NCI-H1436 (cell line): ENCODE measurements at places on chromosomes 2 and 18.

DNA sequence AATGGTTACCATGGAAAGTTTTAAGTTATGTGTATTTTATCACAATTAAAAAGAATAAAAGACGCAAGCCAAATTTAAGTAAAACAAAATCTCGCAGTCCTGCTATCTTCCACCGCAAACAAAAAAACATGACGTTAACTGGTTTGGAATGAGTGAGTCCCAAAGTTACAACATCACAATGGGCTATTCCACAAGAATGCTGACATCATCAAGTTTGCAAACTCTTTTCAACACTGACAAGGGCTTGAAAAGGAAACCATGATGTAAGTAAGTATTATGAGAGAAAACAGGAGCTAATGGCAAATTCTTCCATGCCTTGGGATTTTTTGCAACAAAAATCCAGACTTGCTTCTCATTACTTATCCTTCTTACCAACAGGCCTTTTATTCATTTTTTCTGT is 31.1 kb downstream of the SIGLEC15 start:
- no peak for DNase-seq

GRCh38 chr18:45920367-45920766 is 46.8 kb downstream of the EPG5 start:
- DNase-seq, result peak; percentile 18

- no peak for DNase-seq
These were observed 349.0 kb upstream of the PKDCC start for GRCh38 chr2:41698678-41699422.

DNA sequence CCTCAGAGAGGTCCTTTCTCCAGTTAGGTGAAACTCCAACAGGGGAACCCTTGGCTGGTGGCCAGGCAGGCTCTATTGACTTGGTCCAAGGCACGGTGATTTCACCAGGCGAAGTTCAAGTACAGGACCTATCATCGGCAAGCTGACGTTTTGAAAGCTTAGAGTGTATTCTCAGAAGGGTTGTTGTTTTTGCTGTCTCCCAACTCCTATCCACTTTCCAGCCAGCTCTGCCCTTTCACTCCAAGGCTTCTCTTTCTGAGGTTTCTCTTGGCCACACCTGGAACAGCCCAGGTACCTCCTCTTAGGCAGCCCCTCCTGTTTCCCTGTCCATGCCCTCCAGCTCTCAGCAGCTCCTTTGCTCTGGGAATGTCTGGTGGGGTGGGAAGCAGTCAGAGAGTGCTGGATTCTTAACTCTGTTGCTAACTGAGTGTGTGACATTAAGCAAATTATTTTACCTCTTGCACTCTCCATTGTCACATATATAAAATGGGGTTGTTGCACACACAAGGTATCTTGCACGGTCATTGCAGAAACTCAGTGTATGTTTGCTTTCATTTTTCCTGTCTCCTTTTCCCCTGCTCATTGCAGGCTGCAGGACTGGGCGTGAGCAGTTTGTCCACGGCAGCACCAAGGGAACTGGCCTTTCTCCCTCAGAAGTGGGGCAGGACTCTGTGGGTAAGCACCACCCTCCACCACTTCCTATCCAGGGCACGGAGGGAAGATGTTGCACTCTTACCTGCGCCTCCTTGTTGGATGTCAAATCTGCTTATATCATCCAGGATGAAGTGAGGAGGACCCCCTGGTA is 30.2 kb downstream of the CAPN13 start:
- DNase-seq, result no peak

DNA sequence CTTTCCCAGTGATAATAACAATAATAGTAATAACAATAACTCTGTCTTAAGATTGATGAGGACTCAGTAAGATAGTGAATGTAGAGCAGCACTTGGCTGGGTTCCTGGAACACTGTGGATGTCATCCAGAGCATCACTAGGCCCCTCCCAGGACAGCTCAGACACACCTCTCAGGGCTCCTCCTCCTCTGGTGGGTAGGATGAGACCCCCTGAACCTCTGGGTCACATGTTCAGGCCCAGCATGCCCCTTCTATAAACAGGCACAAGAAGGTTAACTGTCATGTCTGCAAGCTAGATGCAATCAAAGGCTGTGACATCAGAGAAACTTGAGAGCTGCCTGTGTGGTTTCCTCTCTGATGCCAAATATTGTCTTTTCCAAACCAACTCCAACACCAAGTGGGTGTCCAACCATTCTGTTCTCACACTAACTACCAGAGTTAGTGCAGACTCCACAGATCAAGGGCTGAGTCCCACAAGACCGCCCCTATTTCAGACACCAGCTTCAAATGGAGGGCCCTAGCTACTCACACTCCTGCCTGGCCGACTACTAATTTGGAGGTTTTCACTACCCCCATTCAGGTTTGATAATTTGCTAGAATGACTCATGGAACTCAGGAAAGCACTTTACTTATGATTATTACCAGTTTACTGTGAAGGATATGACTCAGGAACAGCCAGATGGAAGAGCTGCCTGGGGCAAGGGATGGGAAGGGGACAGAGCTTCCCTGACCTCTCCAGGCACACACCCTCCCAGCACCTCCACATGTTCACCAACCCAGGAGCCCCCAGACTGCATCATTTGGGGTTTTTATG is 46.4 kb upstream of the BZW1 start:
- DNase-seq, result no peak

GRCh38 chr2:127049927-127050802 is 56.8 kb downstream of the BIN1 start:
- peak; percentile 30 for DNase-seq

GRCh38 chr18:59846814-59847490 is 52.8 kb upstream of the PMAIP1 start:
- no peak for DNase-seq

DNA sequence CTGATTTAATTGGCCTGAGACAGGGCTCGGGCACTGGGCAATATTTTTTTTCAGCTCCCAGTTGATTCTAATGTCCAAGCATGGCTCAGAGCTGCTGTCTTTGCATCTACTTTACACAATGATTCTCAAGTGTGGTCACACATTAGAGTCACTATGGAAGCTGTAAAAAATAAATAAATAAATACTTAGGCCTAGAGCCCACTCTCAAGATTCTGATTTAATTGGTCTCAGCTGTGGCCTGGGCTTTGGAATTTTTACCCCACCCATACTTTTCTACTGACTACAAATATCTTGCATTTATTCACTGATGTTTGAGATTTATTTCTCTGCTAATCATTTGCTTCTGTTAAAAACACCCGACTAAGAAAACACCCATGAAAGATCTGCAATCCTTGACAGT is 145.7 kb upstream of the SRD5A2 start:
- DNase-seq, result no peak

- no peak for DNase-seq
These were observed 116.5 kb downstream of the DOCK10 start for GRCh38 chr2:224925810-224926100.

GRCh38 chr2:158359846-158360245 is 96.7 kb downstream of the CCDC148 start:
- no peak for DNase-seq

DNA sequence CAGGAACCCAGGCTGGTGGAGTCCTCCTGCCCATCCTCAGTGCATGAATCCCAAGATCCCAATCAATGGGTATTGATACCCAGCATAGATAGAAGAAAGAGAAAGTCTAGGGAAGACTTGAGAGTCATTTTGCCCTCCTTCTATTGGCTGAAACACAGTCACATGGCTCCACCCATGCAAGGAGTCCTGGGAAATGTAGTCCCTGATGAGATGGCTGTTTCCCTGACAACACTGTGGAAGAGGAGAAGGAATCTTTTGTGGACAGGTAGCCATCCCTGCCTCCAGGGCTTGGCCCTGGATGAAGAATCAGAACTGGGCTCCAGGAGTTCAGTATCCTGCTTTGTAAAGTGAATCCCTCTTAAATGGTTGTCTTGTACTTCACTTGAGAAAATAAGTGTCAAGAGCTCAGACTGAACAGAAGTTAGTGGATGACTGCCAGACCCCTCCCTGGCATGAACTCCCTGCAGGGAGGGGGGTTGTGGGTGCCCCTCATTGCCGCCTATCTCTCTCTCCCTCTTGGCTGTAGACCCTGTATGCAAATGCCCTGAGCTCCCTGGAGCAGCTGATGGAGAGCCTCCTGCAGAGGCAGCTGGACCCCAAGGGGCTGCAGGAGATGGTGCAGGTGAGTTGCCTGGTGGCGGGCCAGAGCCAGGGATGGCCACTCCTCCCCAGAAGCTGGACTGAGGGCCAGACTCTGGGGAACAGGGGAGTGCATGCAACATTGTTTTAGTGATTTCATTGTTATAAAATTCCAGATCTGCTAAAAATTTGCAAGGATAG is 36.1 kb downstream of the MROH2A start:
- no peak for DNase-seq

GRCh38 chr2:177796011-177796410 is 276.6 kb downstream of the PDE11A start:
- no peak for DNase-seq

GRCh38 chr2:25551316-25551715 is 122.1 kb downstream of the DTNB start:
- no peak for DNase-seq

DNA sequence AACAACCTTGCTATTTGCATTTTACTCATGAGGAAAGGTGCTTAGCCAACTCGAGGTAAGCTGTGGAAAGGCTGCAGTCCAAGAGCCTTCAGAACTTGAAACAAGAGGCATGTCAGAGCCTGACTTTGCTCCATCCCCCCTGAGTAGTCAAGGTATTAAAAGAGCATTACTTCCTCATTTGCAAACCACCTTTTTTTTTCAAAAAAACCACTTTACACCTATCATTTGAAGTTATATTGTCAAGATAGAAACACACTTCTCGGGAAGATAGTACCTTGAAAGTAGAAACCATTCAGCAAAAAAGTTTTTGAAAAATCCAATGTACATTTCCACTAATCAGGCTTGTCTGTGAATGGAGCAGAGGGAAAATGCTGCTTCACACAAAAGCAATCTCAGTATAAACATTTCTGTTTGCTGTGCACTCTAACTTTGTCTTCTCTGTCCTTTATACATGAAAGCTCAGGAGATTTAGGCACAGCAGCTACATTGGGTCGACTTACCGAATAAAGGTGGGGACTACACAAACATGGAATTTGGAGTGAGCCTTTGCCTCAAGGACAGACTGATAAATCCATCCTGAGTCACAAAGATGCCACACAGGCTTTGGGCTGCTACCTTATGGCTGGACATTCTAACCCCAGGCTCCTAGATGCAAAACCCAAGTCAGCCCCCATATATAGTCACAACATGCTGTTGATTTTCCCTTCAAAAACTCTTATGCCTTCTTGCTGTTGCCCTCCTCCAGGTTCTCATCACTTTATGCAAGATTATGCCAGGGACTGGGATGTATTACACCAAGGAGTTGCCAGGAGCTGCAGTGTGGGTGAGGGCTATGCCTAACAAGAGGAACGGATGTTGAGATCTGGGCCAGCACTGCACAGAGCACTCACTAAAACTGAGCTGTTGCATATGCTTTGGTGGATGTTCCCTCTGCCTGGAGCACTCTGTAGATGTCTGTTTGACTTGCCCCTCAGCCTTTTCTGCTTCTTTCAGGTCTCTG is 41.4 kb upstream of the EML4 start:
- DNase-seq, result no peak

DNA sequence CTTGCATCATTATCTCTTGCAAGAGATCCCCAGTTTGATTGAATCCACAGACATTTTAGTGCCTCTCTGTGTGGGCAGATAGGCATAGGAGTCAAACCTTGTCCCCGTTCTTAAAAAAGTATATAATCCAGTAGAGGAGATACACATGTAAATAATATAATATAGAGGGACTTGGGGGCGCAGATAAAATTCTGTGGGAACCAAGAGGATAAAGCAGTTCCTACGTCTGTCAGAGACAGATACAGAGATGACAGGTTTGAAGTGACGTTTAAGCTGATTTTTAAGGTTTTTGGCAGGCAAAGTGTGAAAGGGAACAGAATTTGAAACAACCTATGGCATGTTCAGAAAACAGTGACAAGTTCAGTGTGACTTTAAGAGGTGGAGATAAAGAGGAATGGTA is 63.1 kb downstream of the CAB39 start:
- no peak for DNase-seq

DNA sequence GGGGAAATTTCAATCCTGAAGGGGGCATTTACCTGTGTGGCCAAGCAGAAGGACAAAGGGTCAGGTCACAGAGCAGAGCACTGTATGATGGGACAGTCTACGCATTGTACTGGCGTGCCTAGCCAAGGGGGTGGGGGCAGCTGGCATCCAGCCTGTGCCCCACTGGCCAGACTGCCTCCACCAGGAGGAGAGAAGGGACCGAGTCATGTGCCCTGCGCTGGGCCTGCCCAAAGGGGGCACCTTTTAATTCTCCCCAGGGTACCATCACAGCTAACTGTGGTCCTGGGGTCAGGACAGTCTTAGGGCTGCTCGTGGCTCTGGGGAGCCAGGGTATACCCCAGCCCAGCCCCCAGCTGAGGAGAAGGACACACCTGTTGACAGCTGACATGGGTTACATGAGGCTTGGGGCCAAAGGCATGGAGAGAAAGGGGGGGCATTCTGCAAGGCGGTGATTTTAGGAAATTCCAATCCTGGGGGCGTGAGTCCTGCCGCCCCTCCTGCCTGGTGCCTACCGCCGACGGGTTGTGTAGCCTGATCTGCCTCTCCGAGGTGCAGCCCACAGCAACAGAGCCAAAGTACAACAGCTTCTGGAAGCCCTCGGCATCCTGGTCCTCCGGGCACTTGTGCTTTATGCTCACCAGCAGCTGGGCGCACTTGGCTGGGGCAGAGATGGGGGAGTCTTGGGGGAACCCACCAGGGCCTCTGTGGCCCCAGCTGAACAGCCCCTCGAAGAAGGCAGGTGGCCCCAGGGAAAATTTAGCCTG is 11.0 kb downstream of the CFAP65 start:
- no peak for DNase-seq

- no peak for DNase-seq
These were observed 4.8 kb downstream of the EPHA4 start for GRCh38 chr2:221567231-221567760.

DNA sequence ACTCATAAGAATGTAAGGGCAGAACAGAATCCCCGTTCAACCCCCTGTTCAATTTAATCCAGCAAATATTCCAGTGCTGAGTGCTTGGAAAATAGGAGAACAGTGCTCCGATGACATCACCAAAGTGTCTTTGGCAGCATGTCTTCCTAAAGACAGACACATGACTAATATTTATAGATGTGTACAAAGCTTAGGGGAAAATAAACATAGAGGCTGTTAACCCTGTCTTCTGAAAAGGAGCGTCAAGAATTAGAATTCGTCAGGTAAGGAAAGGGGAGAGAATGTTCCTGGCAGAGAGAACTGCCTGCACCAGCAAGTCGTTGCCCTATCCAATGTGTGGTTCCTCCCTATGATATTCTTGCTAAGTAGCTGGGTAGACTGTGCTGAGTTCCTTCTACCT is 72.7 kb downstream of the PLB1 start:
- DNase-seq, result no peak
